LNCaP clone FGC (cell line): ENCODE measurements at places on chromosomes 1 and 21.

DNA sequence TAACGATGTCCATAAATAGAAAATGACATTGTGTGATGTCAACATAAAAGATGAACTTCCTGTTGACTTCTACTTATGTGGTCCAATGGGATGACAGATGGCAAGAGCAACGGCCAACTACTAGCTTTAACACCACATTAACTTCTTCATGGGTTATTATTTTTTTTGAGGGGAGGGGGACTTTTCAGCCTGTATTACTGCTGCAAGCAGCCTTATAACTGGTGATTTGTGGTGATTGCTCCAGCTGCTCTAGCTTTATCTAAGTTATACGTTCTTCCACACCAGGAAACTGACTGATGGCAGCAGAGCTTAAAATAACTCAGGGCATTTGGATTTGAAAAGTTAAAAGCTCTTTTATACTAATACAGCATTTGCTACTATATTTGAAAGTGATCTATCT, 228.8 kb upstream of the B3GALT2 start:
- DNase-seq: no peak

DNA sequence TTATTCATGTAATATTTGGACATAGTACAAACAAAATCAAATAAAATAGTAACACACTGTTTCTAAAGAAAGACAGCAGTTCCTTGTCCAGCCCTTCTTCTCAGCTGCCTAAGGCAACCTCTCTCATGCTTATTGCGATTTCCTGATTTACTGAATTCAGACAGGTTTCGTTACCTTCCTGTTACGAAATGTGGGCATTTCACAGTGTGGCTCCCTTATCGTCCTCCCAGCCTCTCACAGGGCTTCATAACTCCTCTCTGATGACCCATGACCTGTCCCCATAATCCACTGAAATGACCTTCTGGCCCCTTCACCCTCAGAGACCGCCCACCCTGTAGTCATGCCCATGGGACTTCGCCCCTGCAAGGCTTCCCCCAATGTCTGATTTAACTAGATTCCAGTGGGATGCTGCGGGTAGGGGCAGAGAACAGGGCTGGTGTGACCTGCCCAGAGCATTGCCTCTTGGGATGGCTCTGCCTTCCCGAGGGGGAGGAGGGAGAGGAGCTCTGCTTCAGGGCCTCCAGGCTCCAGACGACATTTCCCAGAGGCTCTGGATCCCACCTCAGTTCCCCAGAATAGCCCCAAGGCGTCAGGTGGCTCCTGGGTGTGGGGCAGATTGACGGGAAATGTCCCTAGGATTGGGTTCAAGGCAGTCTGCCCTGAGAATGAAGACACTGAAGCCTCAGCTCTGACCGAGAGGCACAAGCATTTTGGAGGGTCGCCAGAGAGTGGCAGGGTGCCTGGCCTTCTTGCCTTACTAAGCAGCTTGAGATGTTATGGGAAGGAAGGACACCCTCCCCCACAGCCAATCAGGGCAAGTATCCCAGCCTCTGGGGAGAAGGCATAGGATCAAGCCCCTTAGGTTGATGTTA, 20.6 kb downstream of the PADI2 start:
- no peak for DNase-seq

DNA sequence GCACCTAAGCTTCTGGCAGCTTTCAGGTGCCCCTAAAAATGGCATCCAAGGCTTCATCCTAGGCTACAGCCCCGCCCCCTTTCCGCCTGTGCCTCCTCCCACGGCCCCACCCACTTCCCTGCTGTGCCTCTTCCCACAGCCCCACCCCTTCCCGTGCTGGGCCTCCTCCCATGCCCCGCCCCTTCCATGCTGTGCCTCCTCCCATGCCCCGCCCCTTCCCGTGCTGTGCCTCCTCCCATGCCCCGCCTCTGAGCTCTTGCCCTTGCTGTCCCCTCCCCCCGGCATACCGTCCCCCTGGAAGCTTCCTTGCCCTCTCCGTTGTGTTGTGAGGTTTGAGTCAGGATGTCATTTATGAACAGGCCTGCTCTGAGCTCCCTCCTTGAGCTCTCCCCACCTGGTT, 228.5 kb upstream of the AJAP1 start:
- DNase-seq: no peak

GRCh38 chr1:244454412-244454811, 2.7 kb upstream of the ADSS2 start:
- peak; percentile 40 for DNase-seq
